Posterior vena cava (tissue), 2 donors: ENCODE measurements at places on chromosomes 2 and 18. TPM values are rescaled to one million over a fixed set of nuclear protein-coding genes. Genes with fewer than 3 reads are reported as not detected.

DNA sequence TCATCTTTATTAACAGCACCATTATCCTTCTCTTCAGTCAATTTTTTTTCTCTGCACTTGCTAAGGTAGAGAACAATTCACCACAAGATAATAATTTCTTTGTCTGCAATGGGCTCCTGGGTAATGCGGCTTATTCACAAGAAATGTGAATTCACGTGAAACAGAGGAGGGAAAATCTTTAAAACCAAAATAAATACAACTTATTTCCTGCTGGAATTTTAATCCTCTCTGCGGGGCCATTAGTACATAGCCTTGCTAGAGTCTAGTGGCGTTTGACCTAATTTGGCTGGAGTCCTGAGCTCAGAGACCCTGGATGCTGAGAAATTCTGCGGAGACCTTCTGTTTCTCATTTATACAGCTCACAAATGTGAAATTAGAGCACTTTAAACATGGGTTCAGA, 319.3 kb upstream of the MMADHC start:
- no peak for DNase-seq

Gene EGR4
- not detected for total RNA-seq

DNA sequence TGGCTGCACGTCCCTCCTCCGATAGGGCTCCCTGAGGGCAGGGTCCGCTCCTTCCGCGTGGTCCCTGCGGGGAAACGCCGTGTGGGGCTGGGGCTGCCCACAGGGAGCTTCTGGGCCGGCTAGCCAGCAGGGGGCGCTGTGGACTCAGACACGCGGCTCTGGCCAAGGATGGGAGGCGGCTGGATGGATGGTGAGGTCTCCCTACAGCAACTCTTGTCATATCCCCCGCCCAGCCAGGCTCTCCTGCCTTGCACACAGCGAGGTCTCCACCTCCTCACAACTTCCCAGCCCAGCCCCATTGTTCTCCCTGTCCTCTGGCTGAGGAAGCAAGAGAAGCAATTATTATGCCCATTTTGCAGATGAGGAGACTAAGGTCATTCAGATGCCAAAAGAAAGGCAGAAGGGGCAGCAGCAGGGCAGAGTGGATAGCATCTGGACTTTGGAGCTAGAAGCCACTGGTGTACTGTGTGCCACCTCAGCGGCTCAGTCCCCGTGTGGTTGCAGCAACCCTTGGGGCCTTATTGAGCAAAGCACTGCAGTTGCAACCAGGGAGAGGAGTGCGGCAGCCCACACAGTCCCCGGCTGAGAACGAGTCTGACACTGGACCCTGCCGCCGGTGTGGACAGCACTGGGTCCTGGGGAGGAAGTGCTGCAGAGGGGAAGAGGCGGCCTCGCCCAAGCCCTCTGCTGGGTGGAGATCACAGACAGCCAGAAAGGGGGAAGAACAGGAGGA, 99.0 kb downstream of the ZFP36L2 start:
- DNase-seq = peak; percentile 93

GRCh38 chr2:239211396-239212094, 189.3 kb downstream of the HDAC4 start:
- peak; percentile 19 for DNase-seq

- DNase-seq = no peak
Observed at GRCh38 chr2:156363141-156363540, 30.6 kb upstream of the NR4A2 start.

DNA sequence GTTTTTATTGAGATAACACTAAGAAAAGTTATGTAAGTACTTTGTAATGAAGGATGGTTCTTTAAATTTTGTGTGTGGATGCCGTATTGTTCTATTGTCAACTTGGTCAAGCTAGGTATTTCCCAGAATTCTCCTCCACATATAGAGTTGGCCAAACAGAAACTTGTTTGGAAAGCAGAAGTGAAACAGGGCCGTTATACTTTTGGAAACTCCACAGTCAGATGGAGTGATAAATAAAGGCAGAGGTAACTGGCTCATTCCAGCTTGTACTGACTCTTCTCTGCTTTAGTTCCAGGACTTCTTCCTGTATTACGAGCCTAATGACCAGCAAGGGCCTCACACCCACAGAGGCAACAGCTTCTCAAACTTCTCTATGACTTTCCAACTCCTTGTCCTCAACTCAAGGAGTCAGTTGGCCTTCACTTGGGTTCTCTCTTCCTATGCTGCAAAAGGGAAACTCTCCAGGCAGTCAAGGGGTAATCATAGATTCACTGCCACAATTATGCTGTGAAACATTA, 16.4 kb upstream of the STARD7 start:
- no peak for DNase-seq

DNA sequence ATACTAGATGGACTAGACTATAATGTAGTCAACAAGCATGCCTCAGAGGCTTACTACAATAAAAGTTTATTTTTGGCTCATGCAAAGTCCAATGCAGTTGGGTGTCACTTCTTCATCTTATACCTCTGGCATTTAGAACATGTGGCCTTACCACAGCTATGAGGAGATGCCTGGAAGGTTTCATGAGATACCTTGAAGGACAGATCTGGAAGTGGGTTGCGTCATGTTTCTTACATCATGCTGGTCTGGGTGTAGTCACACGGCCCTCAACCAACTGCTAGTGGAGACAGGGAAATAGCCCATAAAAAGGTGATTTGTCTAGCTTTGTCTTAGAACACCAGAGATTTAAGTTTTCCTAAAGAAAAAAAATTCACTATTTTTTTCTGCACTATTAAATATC, 91.7 kb upstream of the MMADHC start:
- DNase-seq = no peak
